ENCODE measurements at places on chromosomes 16 and 17. TPM values are rescaled to one million over a fixed set of nuclear protein-coding genes. Genes with fewer than 3 reads are reported as not detected.

DNA sequence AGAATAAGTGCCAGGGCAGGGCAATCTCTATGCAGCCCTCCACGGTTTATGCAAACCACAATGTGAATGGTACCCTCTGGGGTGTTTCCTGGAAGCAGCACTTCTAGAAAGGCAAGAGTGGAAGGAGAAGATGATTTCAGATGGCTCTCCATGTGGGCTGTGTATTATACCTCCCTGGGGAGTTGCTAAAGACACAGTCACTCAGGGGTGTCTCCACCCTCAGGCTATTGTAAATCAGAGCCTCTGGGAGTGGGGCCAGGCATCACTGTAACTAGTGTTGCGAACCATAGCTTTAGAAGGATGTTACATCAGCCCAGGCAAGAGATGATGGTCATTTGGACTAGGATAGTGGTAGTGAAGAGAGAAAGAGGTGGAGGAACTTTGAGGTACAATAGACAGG, 83.3 kb upstream of the ZKSCAN2 start:
- no peak overlapping the region for H3K4me3 ChIP-seq
- no peak for DNase-seq
- no peaks in the 10 kb centered on the region for H3K36me3 ChIP-seq
- H3K4me1 ChIP-seq = no peaks in the 10 kb centered on the region

GRCh38 chr16:12543700-12544476, 259.8 kb downstream of the CPPED1 start:
- no peaks in the 10 kb centered on the region for H3K27me3 ChIP-seq
- no peak for DNase-seq
- no peaks in the 10 kb centered on the region for H3K36me3 ChIP-seq
- H3K4me3 ChIP-seq = no peak overlapping the region
- H3K27ac ChIP-seq = no peak overlapping the region
- no peaks in the 10 kb centered on the region for H3K4me1 ChIP-seq

- H3K27me3 ChIP-seq = no peaks in the 10 kb centered on the region
- H3K36me3 ChIP-seq = peaks cover 41% of the 10 kb centered on the region
- H3K4me1 ChIP-seq = no peaks in the 10 kb centered on the region
- no peak for DNase-seq
Observed at GRCh38 chr16:16042076-16042475, 92.7 kb downstream of the ABCC1 start.

PERCC1 gene
- not detected for total RNA-seq

KCNJ18 gene
- not detected for total RNA-seq

CCL16 gene
- total RNA-seq = not detected
